Activated effector memory CD4-positive, alpha-beta T cell treated with anti-CD3 and anti-CD28 coated beads, Interleukin-2, amount 50 U/mL, for 16 hours (primary cell): ENCODE measurements at places on chromosomes 5 and 9.

GRCh38 chr9:18466101-18466500 lies 7.9 kb upstream of the ADAMTSL1 start:
- no peak for DNase-seq

DNA sequence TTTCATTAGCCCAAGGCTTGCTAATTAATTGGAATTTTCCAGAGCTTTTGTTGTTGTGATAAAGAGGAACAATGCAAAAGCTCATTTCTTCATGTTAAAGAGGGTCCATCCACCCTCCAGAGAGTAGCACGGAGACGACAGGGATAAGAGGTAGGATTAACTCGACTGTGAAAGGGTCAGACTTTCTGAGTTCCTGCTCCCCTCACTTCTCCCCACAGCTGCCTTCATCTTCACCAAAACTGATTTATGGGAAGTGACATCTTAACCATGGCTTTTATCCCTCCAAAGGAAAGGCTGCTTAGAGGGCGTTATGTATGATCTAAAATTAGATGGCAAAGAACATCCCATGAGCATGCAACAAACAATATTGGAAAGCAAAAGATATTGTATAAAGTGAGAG lies 135.5 kb downstream of the GLIS3 start:
- no peak for DNase-seq

DNA sequence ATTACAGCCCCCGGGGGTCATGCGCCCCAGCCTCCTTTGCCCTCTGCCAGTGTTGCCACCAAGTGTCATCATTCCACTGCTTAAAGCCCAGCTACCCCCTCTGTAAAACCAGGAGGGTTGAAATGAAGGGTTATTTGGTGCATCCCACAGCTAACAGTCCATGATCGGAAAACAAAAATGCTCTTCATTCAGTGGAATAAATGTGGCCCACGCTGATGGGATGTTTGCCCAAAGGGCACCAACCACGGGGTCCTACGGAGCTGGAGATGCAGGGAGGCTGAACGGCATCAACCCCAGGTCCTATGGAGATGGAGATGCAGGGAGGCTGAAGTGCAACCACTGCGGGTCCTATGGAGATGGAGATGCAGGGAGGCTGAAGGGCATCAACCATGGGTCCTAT lies 218.5 kb upstream of the IRX1 start:
- DNase-seq, result no peak

DNA sequence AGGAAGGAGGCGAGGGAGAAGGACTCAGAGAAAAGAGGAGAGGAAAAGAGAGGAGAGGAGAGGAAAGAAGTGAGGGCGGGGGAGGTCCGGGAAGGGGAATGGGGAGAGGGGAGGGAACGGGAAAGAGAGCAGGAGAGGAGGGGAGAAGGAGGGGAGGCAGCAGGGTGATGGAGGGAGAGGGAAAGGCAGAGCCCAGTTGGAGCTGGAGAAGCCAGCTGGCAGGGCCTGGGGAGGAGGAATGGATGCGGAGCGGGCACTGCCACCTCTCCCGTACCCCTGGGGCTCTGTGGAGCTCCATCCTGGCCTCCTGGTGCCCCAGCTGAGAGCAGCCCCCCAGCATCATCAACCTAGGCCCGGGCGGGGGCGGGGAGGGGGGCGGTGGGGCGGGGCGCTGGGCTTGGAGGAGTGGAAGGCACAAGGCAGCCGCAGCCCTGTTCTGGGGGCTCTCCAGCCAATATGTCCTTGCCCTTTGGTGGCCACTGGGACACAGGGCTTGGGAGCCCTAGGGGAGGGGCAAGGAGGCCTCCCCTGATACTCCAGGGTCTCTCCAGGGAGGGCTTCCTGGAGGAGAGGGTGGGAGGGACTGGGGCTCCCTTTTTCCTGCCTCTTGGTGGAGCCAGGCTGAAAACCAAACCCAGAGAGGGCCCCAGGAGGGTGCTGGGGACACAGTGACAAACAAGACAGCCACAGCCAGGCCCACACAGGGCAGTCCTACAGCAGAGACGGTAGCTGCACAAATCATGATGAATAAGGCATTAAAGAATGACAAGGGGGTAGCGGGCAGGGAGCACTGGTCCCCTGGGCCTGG lies 123.7 kb downstream of the C9orf50 start:
- no peak for DNase-seq

DNA sequence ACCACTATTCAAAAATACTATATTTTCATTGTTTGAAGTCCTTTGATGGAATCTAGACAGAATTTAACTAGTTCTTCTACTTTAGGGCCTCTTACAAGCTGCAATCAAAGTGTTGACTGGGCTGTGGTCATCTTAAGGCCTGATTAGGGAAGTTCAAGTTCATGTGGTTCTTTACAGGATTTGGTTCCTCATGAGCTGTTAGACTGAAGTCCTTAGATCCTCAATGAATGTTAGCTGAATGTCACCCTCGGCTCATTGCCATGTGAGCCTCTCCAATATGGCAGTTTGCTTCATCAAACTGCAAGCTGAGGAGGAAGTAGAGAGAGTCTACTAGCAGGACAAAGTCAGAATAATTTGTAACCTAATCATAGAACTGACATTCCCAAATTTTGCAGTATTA lies 135.1 kb downstream of the CSNK1G3 start:
- DNase-seq, result no peak

DNA sequence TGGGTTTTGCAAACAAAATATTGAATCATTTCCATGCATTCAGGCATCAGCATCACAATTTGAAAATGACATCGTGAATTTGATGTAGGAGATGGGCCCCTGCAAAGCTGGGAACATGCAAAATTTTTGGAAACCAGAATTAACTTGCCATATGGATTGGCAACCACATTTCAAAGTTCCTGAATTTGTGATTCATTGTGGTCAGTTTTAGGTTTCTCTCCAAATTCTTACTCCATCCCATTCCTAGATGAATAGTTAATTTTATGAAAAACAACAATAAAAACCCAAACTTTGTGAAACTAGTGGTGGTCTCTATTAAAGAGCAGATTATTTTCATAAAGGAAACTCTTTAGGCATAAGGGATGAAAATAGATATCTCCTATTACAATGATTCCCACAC lies 107.8 kb upstream of the SLIT3 start:
- no peak for DNase-seq

DNA sequence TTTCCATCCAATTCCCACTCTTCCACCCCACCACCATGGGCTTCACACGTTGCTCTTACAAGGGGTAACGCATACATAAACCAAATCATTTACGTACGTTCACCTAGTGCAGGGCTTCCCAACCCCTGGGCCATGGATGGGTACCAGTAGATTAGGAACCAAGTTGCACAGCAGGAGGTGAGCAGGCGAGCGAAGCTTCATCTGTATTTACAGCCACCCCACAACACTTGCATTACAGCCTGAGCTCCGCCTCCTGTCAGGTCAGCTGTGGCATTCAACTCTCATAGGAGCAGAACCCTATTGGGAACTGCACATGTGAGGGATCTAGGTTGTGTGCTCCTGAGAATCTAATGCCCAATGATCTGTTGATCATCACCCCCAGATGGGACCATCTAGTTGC lies 82.3 kb downstream of the CEMIP2 start:
- no peak for DNase-seq

DNA sequence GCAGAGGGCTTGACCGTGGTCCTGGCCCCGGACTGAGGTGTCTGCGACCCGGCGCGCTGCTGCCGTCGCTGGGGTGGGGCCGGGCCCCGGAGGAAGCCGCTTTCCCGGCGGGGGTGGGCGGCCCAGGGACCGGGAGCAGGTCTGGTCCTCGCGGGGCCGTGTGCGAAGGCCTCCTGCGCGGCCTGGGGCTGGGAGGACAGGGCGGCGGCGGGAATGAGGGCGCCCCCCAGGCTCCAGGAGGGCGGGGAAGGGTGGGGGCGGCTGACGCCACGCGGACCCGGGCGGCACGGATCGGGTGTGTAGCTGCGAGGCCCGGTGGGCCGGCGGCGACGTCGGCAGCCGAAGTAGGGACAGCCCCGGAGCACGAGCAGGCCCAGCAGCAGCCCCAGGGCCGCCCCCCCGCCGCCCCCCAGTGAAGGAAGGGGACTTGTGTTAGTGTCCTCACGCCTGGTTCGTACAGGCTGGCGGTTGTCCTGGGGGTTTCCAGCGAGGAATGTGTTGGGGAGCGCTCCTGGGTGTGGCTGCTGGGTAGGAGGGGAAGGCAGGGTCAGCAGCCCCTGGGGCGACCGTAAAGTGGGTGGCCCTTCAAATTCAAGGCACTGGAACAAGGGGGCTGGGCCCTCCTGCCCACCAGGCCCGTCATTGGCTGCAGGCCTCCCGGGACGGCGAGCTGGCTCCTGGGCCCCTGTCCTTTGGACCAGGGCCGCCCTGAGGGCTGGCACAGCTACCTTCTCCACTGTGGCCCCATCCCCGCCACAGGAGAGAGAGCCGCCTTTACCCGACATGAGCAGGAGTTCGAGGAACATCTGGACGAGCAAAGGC lies 597 bp upstream of the TMEM250 start:
- no peak for DNase-seq

- DNase-seq, result no peak
Observed at GRCh38 chr5:148786456-148786855, 40.0 kb upstream of the ADRB2 start.

GRCh38 chr9:26891726-26892125 lies 876 bp downstream of the CAAP1 start:
- DNase-seq, result no peak

- DNase-seq, result no peak
Observed at GRCh38 chr5:72844218-72844603, 27.8 kb downstream of the TNPO1 start.

GRCh38 chr9:76910861-76911260 lies 4.9 kb upstream of the PRUNE2 start:
- no peak for DNase-seq

DNA sequence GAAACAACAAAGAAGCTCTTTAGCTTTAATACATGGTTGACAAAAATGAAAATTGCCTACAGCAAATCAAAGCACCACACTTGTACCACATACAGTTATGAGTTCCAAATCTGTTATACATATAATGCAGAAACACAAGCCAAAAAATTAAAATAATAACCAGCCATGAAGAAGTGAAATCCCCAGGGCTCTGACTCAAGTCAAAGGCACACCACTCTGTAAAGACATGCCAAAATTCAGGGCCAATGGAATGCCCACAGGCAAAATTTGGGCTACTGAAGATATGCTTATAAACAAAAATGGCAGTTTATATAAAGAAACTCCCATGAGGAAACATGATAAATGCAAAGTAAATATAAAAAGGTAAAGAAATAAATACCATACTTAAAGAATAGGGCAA lies 29.0 kb downstream of the THBS4 start:
- DNase-seq, result no peak

- no peak for DNase-seq
Observed at GRCh38 chr5:169970339-169970738, 10.0 kb downstream of the INSYN2B start.
